Kidney epithelial cell (primary cell): ENCODE measurements at places on chromosomes 4 and X.

- DNase-seq: no peak
Observed at GRCh38 chr4:139042981-139043460, 27.4 kb downstream of the NOCT start.

- DNase-seq: no peak
Observed at GRCh38 chr4:13246107-13246506, 238.0 kb downstream of the RAB28 start.

DNA sequence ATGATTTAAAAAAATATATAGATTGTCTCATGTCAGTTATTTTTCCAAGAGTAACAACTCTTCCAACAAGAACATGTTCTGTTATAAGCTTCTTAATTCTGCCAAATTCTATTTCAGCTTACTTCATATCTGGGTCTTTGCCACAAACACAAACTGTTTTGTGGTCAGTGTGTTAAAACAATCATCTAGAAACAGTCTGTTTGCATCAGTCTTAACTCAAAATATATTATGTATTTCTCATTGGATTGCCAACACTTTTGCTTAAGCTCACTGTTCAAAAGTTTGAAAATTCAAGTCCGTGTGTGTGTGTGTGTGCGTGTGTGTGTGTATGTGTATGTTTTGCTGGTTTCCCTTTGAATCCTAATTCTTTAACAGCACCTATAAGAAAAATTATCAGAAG, 752.3 kb upstream of the NDST4 start:
- DNase-seq: no peak

GRCh38 chr4:3520276-3520675, 11.9 kb downstream of the LRPAP1 start:
- DNase-seq: no peak

DNA sequence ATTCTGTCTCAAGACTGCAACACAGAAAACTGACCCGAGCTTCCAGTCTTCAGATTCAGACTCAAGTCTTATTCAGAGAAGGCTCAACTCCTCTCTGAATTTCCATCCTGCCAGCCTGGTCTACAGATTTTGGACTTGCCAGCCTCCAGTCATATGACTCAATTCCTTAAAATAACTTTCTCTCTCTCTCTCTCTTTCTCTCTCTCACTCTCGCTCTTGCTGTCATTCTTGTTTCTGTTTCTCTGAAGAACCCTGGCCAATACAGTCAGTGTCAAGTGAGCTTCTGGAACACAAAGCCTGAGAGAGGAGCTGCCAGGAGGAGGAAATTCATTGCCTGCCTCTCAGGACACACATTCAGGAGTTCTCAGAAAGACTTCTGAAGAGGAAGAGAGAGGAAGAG, 154.9 kb downstream of the PARM1 start:
- DNase-seq: no peak

DNA sequence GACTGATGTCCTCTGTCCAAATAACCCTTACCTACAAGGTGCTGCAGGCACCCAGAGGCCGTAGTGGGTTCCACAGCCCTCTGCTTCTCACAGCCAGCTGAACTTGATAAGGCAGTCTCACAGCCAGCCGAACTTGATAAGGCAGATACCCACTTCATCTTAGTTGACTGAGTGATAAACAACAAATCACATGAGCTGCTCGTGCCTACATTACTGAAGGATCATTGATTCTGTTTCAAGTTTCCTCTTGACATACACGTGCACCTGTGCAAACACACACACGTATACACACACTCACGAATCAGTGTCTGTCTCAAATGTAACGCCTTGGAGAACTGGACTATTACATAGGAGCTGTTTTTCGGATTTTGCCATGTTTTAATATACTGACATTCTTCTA, 276.3 kb downstream of the DCTD start:
- no peak for DNase-seq
